ENCODE measurements at places on chromosomes 7 and 10.

- H3K27ac ChIP-seq, result peak overlapping the region; percentile 77
- peaks cover 80% of the 10 kb centered on the region for H3K4me1 ChIP-seq
These were observed 14.0 kb downstream of the KMT2E start for GRCh38 chr7:105028004-105028403.

DNA sequence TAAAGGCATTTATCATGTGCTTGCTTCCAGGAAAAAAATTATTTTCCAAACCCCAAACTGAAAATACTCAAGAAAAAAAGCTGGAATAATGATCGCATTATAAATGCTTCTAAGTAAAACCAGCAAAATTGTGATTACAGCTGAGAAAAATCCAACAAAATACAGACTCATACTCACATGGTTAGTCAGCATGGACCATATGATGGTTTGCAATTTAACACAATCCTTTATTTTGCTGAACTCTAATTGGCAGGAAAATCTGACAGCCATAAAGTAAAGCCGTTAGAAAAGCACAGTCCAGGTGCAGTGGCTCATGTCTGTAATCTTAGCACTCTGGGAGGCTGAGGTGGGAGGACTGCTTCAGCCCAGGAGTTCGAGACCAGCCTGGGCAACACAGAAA is 59.6 kb downstream of the BRI3 start:
- H3K4me3 ChIP-seq, result no peak overlapping the region
- no peaks in the 10 kb centered on the region for H3K36me3 ChIP-seq
- H3K27me3 ChIP-seq, result no peaks in the 10 kb centered on the region
- DNase-seq, result no peak
- no peak overlapping the region for H3K27ac ChIP-seq

DNA sequence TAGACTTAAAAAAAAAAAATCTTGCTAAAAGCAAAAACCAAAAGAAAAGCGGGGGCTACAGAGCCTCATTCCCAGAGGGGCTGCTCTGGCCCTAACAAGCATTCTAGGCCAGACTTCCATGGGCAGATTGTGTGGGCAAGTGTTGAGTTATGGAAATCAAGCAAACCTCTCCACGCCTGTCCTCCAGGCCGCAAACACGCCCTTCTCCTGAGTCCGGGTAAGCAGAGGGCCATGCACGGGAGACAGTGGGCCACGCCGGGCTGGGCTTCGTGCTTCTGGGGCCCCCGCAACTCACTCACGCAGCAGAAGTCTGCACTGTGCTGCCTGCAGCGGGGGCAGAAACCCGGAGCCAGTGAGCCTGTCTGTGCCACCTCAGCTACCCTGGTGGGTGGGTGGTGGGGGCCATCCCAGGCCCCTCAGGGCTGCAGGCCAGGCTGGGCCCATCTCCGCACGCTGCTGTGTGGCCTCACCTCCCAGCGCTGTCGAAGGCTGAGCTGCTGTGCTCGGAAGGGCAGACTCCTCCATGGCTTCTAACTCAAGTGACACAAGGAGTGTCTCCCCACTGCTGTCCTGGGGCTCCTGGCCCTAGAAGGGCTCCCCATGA is 125.6 kb downstream of the FAM53B start:
- H3K4me1 ChIP-seq, result peaks cover 51% of the 10 kb centered on the region
- H3K27me3 ChIP-seq, result no peaks in the 10 kb centered on the region
- no peak overlapping the region for H3K4me3 ChIP-seq
- DNase-seq, result no peak

DNA sequence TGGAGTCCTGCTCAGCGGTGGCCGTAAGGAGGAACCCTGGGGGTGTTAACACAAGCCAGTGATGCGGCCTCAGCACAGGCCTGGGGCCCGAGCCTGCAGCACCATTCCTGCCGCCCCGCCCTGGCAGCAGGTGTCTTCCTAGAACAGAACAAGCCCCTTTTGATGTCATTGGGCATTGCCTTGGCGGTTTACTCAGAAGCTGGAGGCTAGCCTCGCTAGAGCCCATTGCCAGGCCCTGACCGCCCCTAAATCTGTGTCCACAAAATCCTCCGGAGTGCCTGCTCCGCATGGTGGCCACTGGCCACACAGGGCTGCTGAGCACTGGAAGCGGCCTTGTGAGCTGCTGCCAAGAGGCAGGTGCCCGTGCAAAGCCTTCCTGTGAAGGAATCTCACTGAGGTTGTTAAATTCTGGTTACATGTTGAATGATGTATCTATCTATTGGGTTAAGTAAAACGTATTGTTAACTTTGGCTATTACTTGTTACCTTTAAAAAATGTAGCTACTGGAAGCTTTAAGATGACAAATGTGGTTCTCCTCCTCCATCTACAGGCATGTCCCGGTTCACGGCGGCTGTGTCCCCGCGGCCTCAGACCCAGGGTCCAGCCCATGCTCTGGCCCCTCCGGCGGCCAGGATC is 1.2 kb upstream of the INPP5A start:
- H3K27ac ChIP-seq, result no peak overlapping the region
- H3K27me3 ChIP-seq, result peaks cover 3% of the 10 kb centered on the region
- H3K36me3 ChIP-seq, result peaks cover 10% of the 10 kb centered on the region
- peaks cover 43% of the 10 kb centered on the region for H3K4me1 ChIP-seq

DNA sequence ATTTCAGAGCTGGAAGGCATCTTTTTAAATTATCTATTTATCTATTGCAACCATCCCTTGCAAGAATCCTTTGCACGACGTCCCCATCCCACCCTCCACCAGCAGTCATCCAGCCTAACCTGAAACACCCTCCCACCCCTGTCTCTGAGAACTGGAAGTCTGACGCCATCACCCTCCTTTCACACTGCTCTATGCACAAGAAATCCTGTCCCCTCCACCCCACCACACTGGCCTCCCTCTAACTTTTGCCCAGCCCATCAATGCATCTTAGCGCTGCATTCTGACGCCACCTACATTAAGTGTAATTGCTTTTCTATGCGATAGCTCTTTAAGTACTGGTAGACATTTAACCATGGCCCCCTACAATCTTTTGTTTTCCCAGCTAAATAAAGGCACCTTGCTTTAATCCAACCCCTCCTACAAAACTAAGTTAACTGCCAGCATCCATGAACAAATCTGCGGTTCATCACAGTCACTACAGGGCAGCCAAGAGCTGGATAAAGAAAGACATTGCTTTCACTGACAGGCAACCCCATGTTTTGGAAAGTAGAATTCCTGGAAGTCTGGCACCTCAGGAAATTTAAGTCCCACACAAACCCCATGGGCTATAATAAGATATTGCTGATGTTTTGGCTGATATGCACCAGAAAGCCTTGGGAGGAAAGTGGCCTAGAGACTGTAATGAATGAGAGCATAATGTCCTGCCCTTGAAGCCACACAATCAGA is 128.0 kb downstream of the GLI3 start:
- no peaks in the 10 kb centered on the region for H3K36me3 ChIP-seq
- H3K4me3 ChIP-seq, result no peak overlapping the region
- H3K27ac ChIP-seq, result no peak overlapping the region

GRCh38 chr10:96266118-96266770 is 5.1 kb downstream of the BLNK start:
- no peak for DNase-seq
- peaks cover 6% of the 10 kb centered on the region for H3K27me3 ChIP-seq
- peaks cover 4% of the 10 kb centered on the region for H3K4me1 ChIP-seq
- H3K27ac ChIP-seq, result no peak overlapping the region

GRCh38 chr7:25821225-25821624 is 330.8 kb upstream of the NFE2L3 start:
- no peak overlapping the region for H3K4me3 ChIP-seq
- H3K4me1 ChIP-seq, result no peaks in the 10 kb centered on the region
- H3K36me3 ChIP-seq, result no peaks in the 10 kb centered on the region
- H3K27ac ChIP-seq, result no peak overlapping the region
- H3K27me3 ChIP-seq, result peaks cover 58% of the 10 kb centered on the region

GRCh38 chr7:140671966-140672365 is 779 bp upstream of the ADCK2 start:
- H3K4me3 ChIP-seq, result peak overlapping the region; percentile 72
- H3K4me1 ChIP-seq, result peaks cover 32% of the 10 kb centered on the region
- H3K36me3 ChIP-seq, result peaks cover 21% of the 10 kb centered on the region
- H3K27me3 ChIP-seq, result no peaks in the 10 kb centered on the region

DNA sequence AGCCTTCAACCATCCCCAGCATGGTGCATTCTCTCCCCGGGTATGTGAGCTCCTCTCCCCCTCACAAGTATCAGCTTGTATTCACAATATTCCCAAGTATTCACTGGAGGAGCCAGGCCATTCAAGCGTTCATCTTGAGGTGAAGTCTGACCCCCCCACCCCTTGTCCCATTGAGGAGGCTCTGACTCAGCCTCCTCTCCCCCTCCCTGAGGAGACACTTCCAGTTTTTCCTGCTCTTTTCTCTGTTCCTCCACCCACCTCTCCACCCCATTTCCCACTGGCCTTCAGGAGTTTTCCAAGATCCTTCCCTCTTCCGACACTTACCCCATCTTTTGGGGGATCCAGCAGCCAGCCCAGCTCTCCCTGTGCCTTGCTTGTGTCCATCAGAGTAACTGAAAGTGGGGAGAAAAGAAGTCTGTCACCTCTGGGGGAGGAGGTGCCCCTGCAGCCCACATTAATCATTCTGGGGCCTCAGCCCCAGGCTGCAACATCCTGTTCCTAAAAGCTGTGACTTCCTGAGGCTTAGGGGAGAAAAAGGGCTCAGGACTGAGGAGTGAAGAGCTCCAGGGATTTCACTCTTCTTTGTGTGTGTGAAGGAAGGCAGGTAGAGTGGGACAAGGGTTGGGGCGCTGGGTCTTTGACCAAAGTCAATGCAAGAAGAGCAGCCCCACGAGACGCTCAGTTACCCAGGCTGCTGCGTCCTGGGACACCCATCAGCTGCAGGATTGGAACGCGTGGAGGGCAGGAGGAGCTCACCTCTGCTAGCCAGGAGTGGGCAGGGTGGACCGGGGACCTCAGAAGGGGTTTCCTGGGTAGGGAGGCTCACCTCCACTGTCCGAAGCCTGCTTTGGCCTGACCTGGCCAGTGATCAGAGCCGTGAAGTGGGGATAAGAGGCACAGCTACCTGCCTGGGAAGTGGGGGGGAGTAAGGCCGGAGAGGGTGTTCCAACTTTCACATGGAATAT is 1.1 kb downstream of the EPHA1 start:
- H3K4me3 ChIP-seq, result peak overlapping the region; percentile 71
- peak overlapping the region; percentile 67 for H3K27ac ChIP-seq
- peak; percentile 64 for DNase-seq
- H3K27me3 ChIP-seq, result no peaks in the 10 kb centered on the region

- H3K27me3 ChIP-seq, result peaks cover 3% of the 10 kb centered on the region
- H3K36me3 ChIP-seq, result no peaks in the 10 kb centered on the region
- no peak overlapping the region for H3K27ac ChIP-seq
These were observed 2.2 kb downstream of the STOX1 start for GRCh38 chr10:68829521-68829920.

GRCh38 chr7:99642027-99642426 is 25.3 kb downstream of the ZSCAN25 start:
- H3K36me3 ChIP-seq, result peaks cover 86% of the 10 kb centered on the region
- H3K4me3 ChIP-seq, result no peak overlapping the region
- H3K27me3 ChIP-seq, result no peaks in the 10 kb centered on the region
- H3K4me1 ChIP-seq, result peaks cover 68% of the 10 kb centered on the region

GRCh38 chr10:66746246-66746645 is 179.6 kb upstream of the LRRTM3 start:
- no peaks in the 10 kb centered on the region for H3K36me3 ChIP-seq
- H3K27ac ChIP-seq, result no peak overlapping the region
- no peak for DNase-seq
- H3K4me1 ChIP-seq, result no peaks in the 10 kb centered on the region

DNA sequence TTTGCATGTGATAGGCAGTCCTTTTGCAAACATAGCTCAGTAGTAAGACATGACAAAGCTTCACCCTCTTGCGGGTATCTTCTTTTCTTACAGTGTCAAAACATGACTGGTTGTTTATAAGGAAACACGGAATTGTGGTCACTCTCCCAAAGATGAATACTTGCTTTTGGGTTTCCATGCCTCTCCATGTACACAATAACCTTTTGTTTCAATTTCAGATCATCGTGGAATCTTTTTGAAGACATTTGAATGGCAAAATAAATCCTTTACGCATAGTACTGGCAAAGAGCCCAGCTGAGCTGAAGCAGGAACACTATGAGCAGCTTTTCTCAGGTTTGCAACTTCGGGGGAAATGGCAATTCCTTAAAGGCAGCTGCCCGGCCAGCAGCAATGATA is 156.8 kb upstream of the FRMD4A start:
- peaks cover 47% of the 10 kb centered on the region for H3K27me3 ChIP-seq
- no peak for DNase-seq
- no peak overlapping the region for H3K27ac ChIP-seq
- no peak overlapping the region for H3K4me3 ChIP-seq
- peaks cover 3% of the 10 kb centered on the region for H3K4me1 ChIP-seq

- H3K4me3 ChIP-seq, result no peak overlapping the region
- H3K27ac ChIP-seq, result no peak overlapping the region
- no peaks in the 10 kb centered on the region for H3K36me3 ChIP-seq
- no peaks in the 10 kb centered on the region for H3K27me3 ChIP-seq
- DNase-seq, result no peak
These were observed 107.0 kb upstream of the LRRN3 start for GRCh38 chr7:110983822-110984456.

DNA sequence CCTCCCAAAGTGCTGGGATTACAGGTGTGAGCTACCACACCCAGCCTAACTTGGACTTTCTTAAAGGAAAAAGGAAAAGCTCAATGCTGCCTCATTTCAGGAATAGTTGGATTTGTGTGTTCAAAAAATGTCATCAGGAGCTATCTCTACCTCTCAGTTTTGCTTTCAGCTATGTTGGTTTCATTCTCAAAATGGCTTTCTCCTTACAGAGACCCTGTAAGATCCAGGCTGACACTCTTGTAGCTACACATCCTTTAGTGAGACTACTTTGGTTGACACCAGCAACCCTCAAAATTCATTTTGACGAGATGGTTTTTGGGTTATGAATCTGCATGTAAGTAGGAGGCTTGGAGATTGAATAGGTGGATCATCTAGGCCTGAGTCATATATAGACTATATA is 269.7 kb upstream of the SORCS1 start:
- H3K36me3 ChIP-seq, result no peaks in the 10 kb centered on the region
- H3K4me1 ChIP-seq, result no peaks in the 10 kb centered on the region
- DNase-seq, result no peak
- H3K27me3 ChIP-seq, result no peaks in the 10 kb centered on the region
- no peak overlapping the region for H3K27ac ChIP-seq

- no peak for DNase-seq
- no peaks in the 10 kb centered on the region for H3K36me3 ChIP-seq
- H3K4me3 ChIP-seq, result no peak overlapping the region
- no peak overlapping the region for H3K27ac ChIP-seq
- no peaks in the 10 kb centered on the region for H3K4me1 ChIP-seq
These were observed 395.9 kb downstream of the GRM8 start for GRCh38 chr7:126856691-126857291.

GRCh38 chr10:110851020-110851612 is 20.6 kb upstream of the PDCD4 start:
- H3K4me3 ChIP-seq, result peak overlapping the region; percentile 39
- no peak for DNase-seq
- H3K36me3 ChIP-seq, result no peaks in the 10 kb centered on the region
- peaks cover 74% of the 10 kb centered on the region for H3K4me1 ChIP-seq
- H3K27ac ChIP-seq, result peak overlapping the region; percentile 22
